ENCODE measurements at places on chromosomes 16 and 17.

DNA sequence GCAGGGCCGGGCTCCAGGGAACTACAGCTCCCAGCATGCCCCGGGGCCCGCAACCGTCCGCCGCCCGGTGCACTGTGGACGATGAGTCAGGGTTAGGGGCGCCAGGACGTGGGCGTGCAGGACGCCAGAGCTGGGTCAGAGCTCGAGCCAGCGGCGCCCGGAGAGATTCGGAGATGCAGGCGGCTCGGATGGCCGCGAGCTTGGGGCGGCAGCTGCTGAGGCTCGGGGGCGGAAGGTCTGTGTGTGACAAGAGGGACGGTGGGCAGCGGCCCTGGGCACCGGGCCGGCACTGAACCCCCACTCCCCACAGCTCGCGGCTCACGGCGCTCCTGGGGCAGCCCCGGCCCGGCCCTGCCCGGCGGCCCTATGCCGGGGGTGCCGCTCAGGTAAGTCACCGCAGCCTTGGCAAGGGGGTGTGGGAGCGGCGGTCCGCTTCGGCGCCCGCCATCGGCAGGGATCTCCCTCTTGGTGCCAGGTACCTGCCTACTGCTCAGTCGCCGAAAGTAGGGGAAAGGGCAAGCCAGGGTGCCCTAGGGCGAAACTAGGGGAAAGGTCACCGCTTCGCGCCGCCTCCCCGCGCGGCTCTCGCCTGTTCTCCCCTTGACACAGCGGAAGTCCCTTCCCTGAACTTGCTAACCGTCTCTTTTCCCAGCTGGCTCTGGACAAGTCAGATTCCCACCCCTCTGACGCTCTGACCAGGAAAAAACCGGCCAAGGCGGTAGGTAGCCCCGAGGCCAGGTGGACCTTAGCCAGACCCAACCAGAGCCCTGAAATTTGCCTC, at the start of the genes ACADVL and DLG4:
TSS of gene ACADVL (plus strand) at position 127 of the 781 bp plus-strand sequence. CDS start at position 174, 47 bp downstream.
TSS of gene DLG4 (minus strand) at position 25 of the 781 bp plus-strand sequence.
- DNase-seq, result peak; percentile 83

DNA sequence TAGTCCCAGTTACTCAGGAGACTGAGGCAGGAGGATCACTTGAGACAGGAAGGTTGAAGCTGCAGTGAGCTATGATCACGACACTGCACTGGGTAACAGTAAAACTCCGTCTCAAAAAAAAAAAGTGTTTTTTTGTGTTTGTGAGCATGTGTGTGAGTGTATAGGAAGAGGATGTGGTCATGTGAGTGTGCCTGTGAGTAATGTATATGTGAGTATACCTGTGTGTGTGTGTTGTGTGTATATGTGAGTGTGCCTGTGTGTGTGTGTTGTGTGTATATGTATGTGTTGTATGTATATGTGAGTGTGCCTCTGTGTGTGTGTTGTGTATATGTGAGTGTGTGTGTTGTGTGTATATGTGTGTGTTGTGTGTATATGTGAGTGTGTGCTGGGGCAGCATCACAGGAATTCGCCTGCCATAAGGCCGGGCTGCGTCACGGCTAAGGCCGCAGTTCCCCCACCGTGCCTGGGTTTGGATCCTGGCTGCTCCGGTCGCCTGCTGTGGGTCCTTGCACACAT, 21.4 kb upstream of the NPTX1 start:
- no peak for DNase-seq

DNA sequence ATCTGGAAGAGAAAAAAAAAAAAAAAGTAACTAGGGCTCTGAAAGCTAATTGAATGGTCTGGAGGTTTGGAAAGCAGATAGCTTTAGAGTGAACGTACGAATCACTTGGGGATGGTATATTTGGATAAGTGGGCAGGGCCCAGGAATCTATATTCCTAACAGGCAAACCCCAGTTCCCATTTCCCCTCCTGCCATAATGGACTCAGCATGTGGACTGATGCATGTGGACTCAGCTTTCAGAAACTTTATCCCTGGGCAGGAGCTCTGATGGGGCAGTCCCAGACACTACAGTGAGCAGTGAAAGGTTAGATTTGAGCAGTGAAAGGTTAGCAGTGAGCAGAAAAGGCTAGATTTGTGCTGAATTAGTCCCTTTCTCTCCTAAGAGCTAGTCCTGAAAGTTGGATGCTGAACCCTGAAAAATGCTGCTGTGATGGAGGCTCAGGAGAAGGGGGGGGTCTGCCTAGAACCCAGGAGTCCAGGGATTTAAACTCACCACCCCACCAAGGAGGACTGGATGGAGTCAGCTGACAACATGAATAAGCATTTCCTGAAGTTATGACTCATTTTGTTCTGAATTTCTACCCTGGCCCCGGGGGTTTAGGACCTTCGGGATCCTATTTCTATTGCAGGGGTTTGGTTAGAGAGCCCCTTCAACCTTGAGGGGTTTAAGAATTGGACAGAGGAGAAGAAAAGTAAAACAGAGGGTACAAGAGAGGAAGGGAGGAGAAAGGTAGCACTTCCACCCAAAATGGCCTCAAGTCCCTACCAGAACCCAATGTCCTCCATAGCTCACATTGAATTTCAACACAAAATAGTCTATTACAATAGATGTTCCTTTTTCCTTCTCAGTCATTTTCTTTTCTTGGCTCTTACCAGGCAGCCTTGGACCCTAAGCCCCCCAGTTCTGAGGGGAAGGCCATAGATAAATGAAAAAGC, 10.3 kb upstream of the FZD2 start:
- no peak for DNase-seq

- DNase-seq, result no peak
Measured at GRCh38 chr17:2707721-2708584, 3.6 kb downstream of the CLUH start.

DNA sequence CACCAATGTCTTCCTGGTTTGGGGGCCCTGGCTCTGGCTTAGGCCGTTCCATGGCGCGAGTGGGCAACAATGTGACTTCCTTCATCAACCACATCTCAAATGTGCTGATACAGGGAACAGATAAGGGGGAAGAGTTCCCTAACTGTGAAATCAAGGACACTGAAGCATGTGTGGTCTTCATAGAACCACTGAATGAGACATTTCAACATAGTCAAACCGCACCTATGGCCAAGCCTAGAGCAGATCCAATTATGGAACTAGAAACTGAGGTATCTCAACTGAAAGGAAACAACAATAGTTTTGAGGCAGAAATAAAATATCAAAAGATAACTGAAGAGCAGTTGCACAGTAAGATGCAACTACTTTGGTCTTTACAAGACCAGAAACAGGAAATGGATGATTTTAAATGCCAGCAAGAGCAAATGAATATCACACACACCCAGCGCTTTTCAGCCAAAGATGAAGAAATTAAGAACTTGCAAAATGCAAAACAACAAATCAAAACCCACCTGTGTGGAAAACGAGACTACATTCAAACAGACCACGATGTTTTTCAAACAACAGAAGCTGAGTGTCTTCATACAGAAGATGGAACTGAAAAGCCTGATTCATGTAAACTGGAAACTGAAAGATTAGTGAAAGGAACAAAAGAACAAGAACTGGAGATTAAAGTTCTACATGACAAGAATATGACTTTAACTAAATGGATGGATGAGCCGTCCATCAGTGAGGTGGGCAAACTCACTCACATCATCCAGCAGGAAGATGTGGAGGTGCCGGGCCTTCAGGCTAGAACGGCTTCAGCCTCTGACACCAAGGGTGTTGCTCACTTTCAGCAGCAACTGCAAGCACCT, 18.1 kb upstream of the LCMT1 start:
- DNase-seq, result no peak

DNA sequence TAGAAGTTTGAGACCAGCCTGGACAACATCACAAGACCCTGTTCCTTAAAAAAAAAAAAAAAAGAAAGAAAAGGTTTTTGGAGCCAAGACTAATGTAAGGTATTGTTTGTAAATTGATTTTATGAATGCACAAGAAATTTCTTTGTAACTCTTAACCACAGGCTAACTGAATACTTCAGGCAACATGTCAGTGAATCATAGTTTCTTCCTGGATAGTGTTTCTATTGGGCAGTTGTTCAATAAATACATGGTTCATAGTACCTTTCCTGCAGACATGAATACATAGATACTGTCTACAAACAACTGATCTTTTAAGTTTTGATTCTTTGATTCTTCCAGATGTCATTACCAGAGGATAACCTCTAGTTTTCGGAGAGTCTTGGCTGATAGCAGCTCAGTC, 11.6 kb downstream of the DDX42 start:
- DNase-seq, result no peak

GRCh38 chr16:23055481-23055880, 93.8 kb downstream of the USP31 start:
- no peak for DNase-seq

DNA sequence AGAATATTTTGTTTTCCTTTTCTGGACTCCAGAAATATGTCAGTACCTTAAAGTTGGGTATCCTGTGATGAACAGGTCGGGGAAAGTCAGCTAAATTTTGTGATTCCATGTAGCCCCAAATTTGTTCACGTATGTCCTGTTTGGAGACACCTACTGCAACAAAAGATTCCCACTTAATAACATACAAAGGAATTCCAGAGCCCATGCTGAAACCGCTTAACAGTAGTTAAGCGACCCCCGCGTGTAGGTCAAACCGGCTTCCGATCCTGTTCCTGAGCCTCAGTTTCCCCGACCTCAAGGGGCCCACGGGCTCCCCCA, 477 bp downstream of the MTHFSD start:
- DNase-seq, result no peak

DNA sequence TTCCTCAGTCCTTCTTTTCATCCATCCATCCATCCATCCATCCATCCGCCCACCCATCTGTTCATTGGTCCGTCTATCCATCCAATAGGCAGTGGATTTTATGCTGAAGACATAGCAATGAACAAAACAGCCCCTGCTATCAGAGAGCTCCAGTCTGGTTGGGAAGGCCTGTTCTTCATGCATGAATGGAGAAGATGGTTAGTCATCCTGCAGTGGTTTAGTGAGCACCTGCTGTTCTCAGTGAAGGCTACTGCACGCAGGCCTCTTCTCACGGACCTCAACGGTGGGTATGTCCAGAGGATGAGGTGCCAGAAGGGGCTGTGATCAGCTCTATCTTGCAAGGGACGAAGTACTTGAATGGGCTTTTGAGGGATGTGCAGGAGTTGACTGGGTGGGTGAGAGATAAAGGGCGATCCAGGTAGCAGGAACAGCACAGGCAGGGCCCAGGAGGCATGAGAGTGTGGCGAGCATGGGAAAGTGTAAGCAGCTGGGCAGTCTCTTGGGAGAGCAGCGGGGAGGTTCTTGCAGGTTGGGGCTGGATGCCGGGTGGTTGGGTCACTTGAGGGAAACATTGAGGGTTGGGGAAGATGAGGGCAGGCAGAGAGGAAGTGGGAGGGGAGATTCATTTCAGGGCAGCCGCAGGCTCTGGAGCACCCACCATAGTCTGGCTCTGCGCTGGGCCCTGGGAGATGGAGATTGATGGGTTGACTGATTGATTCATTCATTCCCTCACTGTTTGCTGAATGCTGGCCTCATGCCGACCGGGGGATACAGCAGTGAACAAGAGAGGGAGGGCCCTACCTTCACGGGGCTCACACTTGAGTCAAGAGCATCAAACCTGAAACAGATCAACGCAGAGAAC, 115.0 kb upstream of the CIBAR2 start:
- no peak for DNase-seq

GRCh38 chr16:2095918-2096582, 39.6 kb downstream of the PKD1 start:
- DNase-seq, result no peak

Measured in activated T-cell treated with anti-CD3 and anti-CD28 coated beads for 48 hours (primary cell).